ENCODE measurements at places on chromosomes 4 and X.

- no peak for DNase-seq
Measured at GRCh38 chr4:112093636-112094202, 51.5 kb upstream of the FAM241A start.

- DNase-seq, result no peak
Measured at GRCh38 chr4:74230902-74231499, 73.1 kb downstream of the MTHFD2L start.

DNA sequence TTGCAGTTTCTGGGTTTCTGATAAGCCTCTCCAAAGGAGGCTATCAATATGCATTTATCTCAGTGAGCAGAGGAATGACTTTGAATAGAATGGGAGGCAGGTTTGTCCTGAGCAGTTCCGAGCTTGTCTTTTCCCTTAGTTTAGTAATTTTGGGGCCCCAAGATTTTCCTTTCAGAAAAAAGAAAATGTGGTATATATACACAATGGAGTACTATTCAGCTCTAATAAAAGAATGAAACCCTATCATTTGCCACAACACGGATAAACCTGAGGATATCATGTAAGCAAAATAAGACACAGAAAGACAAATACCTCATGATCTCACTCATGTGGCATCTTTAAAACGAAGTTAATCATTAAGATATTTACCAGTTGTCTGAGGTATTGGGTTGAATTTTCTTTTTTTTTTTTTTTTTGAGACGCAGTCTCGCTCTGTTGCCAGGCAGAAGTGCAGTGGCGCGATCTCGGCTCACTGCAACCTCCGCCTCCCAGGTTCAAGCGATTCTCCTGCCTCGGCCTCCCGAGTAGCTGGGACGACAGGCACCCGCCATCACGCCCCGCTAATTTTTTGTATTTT is 540 bp downstream of the ZNF721 start:
- DNase-seq, result no peak

DNA sequence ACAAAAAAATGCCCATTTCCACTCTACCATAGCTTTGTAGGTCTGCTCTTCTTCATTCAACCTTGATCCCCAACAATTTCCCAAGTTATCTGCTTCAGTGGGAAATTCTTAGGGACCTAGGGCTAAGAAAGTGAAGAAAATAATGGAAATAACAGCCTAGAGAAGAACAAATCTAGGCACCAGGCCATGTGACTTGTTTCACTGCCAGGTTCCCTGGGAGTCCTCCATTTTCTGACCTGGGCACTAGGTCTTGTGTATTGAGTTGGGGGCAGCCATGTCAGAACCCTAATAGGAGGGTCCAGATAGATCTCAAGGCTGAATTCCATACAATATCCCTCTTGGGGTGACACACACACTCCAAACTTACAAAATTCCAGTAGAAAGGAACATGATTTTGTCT is 194.6 kb upstream of the STK26 start:
- no peak for DNase-seq

DNA sequence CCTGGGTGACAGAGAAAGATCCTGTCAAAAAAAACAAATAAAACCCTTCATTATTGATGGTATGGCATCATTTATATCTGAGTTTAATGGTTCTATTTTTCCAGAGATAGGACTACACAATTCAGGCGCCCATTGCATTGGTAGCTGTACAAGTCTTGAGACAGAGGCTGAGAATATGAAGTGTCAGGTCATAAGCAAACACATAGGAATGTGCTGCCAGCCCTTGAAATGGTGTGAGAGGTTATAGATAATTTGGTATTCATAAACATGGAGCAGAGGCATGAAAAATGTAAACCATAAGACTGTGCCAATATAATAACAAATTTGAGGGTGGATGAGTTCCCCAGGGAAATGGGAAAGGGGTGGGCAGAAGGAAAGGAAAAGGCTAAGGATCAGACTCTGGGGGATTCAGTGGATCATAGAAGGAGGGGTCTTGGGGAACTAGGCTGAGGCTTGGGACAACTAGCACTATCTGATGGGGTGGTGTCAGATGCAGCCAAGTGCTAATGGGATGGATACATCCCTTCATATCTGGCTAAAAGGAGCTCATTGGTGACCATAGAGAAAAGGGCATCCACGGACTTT is 50.8 kb downstream of the MAOA start:
- no peak for DNase-seq

Data from stimulated activated CD4-positive, alpha-beta T cell treated with anti-CD3 and anti-CD28 coated beads, TNF-alpha, amount 100 ng/mL, for 1 hour (primary cell).